ENCODE measurements at places on chromosomes 2 and 18.
A peak's percentile ranks its signal among the peaks of the same experiment; 100 is the strongest.

DNA sequence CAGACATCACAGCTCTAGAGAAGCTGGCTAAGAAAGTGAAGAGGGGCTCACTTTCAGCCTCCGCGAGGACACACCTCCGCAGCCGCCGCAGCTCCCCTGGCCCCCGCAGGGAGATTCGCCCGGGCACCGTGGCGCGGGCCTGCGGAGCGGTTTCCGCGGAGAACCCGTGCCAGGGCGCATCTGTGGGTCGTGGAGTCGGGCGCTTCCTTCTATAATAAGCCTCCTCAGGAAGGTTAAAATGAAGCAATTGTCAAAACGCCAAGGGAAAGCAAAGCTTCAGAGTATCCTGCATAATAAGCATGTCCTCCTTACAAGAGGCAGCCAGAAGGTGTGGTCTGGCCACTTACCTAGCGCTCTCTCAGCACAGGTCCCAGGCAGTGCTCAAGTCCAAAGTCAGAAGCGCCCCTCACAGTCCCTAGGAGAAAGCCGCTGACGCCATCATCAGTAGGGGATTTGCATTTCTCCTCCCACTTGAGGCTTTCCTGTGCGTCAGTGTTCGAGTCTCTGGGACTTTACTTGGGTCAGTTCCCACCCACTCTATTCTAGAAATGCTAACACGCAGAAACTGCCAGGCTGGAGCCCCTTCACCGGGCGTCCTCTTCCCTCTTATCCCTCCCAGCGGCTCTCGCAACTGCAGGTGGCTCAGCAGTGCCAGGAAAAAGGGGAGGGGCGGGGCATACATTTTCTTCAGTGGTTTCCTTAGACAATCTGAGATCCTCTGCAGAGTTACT is at the start of gene STAT4:
Gene STAT4 (minus strand): TSS at position 395 of the 731 bp plus-strand sequence. CDS start 2,791 bp downstream, outside the sequence.
- DNase-seq: peak; percentile 57

DNA sequence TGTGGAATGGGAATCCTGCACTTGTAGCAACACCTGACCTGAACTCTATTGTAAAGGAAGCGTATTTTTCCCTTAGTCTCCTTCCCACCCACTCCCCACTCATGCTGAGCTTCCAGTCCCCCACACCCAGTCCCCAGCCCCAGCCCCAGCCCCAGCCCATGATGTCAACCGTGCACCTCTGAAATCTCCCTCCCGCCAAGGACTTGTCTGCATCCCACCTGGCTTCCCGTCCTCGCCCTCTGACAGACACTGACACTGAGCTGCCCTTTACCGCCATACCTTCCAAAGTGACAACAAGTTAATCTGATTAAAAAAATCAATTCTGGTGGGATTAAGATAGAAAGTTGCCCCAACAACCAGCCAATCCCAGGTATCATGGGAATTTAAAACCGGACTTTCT is 213.6 kb upstream of the CELF4 start:
- DNase-seq: no peak

DNA sequence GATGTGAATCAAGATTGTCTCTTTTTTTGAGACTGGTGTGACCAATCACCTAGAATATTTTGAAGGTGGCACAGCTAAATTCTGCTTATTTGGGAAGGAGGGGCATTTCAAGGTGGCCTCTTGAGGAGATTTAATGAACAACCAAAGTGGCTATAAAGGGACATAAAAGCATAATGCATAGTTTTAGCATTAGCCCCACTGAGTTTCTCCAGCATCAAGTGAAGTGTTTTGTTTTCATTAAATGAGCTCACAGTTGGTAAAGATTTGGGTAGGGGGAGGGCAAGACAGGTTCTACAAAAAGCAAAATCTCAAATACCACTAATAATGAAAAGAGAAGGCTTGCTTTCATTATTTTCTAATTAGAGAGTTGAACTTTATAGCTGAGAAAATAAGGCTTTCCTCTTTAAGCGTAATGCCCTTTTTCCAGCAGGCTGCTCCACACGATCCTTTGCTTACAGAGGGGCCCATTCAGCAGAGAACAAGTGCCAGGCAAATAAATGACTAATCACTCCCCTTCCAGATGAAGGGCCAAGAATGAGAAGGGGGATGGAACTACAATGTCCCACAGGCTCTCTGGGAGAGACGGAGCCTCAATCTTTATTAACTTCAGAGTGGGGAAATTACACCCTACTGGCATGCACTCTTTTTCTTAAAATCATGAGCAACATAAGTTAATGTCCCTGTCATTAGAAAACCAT is 35.9 kb downstream of the LHCGR start:
- DNase-seq: no peak

DNA sequence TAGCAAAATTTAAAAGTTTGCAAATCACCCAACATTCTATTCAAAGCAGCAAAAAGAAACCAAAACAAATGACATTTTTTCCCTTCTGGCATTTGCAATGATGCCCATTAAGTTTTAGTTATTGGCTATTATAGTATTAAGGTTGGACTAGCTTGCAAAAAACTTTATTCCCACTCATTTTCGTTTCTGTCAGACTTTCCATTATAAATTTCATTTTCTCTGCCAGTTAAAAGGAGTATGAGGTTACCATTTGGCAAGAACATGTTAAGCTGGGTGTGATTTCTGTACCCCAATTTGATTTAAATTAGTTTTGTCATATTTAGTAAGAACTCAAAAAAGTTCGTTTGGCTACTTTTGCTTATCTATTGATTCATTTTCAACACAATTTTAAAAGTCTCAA is 187.9 kb downstream of the TCF4 start:
- DNase-seq: no peak

DNA sequence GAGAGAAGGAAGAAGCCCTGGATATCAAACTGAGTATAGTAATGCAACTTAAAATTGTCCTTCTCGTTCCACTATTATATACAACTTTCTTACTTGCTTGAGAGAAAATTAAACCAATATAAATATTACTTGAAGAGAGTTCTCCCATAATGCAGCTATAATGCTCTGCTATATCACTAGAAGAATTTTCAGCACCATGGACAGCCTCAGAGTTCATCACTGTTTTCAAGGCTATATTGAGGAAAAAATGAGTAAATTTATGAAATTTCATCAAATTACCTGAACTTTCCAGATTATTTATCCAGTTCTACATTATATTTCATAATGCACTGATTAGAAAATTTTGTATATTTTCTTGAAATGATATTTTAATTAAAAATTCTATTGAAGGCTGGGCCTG is 1053.5 kb upstream of the FAM98A start:
- DNase-seq: no peak

- no peak for DNase-seq
Measured at GRCh38 chr2:190405070-190405469, 3.1 kb upstream of the MFSD6 start.

- no peak for DNase-seq
Measured at GRCh38 chr18:26307161-26307773, 81.0 kb downstream of the TAF4B start.

All from stimulated activated CD8-positive, alpha-beta memory T cell treated with anti-CD3 and anti-CD28 coated beads, Interleukin-7, amount 100 ng/mL, for 1 hour (primary cell).